ENCODE measurements at places on chromosomes 2 and 18.

DNA sequence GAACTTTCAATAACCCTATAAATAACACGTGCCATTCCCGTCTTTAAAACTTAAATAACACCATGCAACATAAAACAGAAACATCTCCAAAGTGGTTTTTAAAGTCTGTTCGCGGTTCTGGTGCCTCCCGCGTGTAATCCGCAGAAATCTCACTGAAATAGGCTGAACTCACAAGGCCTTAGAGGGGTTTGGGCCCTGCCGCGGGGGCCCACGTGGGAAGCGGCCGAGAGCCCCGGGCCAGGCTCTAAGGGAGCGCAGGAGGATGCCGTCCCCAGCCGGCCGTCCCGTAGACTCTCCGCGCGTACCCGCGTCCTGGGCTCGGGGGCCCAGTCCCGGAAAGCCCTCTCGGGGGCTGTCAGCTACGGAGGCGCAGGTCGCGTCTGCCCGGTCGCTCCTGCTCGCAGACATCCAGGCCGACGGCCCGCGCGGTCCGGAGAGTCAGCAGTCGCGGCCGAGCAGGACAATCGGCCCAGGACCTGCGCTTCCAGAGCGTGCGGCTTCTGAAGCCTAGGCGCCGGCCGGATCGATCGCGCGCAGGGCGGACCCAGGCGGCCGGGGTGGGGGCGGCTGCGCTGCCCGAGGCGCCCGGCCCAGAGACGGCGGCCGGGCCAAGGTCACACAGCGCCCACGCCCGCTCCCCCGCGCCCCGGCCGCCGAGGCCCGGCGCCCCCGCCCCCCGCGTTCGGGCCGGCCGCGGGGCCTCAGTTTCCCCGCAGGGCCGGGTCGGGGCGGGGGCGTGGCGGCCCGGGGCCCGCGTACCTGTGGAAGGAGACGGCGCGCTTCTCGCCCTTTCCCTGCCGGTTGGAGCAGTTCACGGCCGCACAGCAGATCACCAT lies 558 bp downstream of the THAP4 start:
- peak; percentile 37 for DNase-seq

GRCh38 chr2:70574109-70574508 lies 20.5 kb upstream of the TGFA start:
- DNase-seq: no peak

- DNase-seq: peak; percentile 43
Measured at GRCh38 chr2:9153643-9153980, 53.0 kb upstream of the ASAP2 start.

- DNase-seq: no peak
Measured at GRCh38 chr2:59654710-59655109, 898.7 kb downstream of the BCL11A start.

- DNase-seq: no peak
Measured at GRCh38 chr18:33146014-33146413, 294.5 kb downstream of the CCDC178 start.

- DNase-seq: no peak
Measured at GRCh38 chr2:16671760-16672159, 6.1 kb upstream of the CYRIA start.
